GF-D8 (cell line): ENCODE measurements at places on chromosomes 12 and 14.

DNA sequence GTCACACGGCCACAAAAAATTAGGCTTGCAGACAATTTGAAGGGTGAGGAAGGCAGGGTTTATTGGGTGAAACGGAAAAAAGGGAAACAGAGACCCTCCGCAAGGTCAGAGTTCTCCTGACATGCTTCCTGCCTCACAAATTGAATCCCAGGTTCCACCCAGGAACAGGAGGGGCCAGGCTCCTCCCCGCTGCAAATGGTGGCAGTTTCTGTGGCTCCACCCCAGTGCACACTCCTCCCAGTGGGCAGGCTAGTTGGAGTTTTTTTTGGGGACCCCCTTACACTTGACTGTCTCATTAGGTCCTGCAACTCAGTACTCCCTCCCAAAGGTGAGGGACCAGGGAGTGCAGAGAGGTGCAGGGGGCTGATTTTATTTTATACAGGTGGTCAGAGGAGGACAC is 39.4 kb upstream of the PPP1CC start:
- no peak for DNase-seq

DNA sequence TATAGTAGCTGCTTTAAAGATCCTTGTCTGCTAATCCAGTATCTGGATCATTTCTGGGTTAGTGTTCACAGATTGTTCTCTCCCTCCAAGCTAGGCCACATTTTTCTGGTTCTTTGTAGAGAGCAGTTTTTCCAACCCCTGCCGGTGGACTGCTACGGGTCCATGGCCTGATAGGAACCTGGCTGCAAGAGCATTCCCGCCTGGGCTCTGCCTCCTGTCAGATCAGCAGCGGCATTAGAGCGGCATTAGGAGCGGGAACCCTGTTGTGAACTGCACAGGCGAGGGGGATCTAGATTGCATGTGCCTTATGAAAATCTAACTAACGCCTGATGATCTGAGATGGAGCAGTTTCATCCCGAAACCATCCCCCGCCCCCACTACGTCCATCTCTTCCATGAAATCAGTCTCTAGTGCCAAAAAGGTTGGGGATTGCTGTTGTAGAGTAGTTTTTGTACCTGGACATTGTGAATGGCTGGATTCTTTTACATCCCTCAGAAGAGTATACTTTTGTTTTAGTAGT is 50.4 kb downstream of the MYRFL start:
- no peak for DNase-seq

- no peak for DNase-seq
Measured at GRCh38 chr12:84825149-84825548, 87.5 kb downstream of the SLC6A15 start.

DNA sequence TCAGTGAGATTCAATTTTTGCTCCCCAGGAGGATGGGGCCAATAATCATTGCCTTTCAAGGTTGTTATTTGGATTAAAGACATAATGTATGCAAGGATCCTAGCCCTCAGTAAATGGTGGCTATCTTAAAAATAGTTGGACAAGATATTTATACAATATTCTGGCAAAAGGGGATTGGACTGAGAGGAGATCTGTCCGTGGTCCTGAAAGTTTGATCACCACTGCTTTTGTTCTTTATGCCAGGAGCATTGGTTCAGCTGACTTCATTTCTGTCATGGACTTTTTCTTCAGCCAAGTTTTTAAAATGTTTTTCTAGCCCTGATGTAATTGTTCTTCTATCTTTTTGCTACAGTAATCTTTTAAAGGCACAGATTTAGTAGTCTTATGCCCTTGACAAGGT is 70.2 kb upstream of the TCL1A start:
- no peak for DNase-seq

- DNase-seq = peak; percentile 36
Measured at GRCh38 chr12:68559984-68560850, 50.5 kb upstream of the RAP1B start.

- no peak for DNase-seq
Measured at GRCh38 chr14:25477316-25478098, 427.6 kb upstream of the STXBP6 start.

- no peak for DNase-seq
Measured at GRCh38 chr14:33120341-33120740, 181.7 kb downstream of the NPAS3 start.

- DNase-seq = no peak
Measured at GRCh38 chr14:76201162-76201561, 49.4 kb downstream of the GPATCH2L start.

DNA sequence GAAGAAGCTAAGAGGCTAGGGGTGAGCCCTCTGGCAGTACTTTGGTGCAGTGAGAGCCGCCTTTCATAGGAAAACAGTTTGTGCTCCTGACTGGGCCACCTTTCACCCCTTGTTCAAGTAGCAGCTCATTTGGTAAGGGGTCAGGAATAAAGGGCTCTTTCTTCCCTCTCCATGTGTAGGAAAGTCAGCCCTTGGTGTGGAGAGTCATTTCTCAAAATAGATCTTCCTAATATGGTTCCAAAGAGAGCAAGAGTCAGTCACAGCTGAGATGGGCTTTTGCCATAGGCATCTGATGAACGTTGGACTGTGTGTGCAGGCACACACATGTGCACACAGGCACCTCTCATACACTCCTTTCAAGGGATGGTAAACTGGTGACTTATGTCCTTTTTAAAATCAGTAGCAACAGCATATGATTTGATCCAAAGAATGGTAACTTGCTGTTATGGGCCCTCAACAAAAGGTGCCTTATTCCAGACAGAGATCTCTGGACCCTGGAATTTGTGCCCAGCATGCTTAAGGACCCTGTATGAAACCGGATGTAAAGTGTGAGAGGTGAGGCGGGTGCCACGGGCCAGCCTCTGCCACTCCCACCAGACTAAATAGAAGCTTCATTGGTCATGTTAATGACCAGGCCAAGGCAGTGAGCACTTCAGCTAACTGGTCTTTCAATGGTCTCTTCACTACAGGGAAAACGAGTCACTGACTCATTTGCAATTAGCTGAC is 16.7 kb upstream of the RIC8B start:
- DNase-seq = no peak

GRCh38 chr12:25110260-25110659 is 84.7 kb downstream of the DNAI7 start:
- DNase-seq = no peak

GRCh38 chr12:124484526-124484953 is 82.9 kb downstream of the NCOR2 start:
- DNase-seq = no peak

DNA sequence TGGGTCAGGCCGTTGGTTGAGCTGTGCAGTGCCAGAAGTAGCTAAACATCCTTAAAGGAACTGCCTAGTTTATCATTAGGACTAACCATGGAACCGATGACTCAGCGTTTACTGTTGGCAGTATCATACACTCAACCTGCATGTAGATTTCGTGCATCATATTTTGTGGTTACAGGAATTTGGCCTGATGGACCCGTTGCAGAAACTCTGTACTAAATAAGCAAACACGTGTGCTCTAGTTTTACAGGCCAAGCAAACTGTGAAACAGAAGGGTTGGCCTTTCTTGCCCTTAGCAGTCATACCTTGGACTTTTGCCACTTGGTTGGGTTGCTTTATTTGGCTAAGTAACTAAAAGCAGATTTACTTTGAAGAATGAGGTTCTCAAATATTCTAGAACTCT is 35.6 kb downstream of the DGLUCY start:
- DNase-seq = no peak

DNA sequence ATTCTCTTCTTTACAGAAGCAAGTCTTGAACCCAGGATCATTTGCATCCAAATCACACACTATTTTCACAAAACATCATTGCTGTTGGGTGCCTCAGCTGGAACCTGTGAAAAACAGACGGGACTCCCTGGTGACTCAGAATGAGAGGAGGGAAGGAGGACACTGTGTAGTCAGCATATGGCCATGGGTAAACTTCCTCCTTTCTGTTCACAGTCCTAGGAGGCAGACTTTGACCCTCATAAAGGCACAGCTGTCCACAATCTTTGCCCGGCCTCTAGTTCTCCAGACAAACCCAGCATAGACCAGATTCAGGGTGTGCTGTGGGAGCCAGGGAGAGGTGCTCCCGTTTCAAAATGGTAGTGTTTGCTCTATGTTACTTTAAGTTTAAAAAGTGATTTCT is 62.0 kb downstream of the DYRK2 start:
- no peak for DNase-seq

- no peak for DNase-seq
Measured at GRCh38 chr12:86744547-86745212, 488.5 kb upstream of the MGAT4C start.

GRCh38 chr12:14883686-14884085 is 2.0 kb downstream of the MGP start:
- no peak for DNase-seq

GRCh38 chr12:4591180-4591687 is 29.2 kb downstream of the DYRK4 start:
- DNase-seq = no peak

DNA sequence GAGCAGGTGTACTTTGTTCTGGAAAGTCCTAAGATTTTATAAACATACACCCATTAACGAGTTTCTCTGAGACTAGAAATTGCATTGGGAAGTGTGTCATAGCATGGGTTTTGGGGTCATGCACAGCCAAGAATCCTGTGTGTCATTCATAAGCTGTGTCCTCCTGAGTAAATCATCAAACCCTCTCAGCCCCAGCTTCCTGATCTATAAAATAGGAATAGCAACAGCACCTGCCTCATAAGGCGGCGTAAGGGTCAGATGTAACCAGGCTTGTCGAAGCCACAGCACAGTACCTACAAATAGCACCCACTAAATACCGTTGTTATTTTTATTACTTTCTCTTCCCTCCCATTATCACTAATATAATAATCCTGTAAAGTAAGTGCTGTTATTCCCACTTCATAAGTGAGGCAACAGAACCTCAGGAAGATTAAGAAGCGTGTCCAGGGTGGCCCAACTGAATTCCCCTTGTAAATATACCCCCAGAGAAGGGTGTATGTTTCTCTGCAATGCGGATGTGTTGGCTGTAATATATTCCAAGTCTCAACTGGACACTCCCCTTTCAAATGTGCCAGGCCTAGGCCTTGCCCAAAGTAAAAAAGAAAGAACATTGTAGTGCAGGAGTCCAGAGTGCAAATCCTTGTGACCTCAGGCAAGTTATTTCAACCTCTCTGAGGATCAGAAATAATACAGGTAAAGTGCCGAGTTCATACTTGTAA is 188.3 kb upstream of the BCL2L14 start:
- DNase-seq = no peak

- DNase-seq = peak; percentile 6
Measured at GRCh38 chr14:90235179-90235976, 21.0 kb upstream of the PSMC1 start.

GRCh38 chr12:122238861-122239260 is 13.0 kb upstream of the DIABLO start:
- DNase-seq = no peak

DNA sequence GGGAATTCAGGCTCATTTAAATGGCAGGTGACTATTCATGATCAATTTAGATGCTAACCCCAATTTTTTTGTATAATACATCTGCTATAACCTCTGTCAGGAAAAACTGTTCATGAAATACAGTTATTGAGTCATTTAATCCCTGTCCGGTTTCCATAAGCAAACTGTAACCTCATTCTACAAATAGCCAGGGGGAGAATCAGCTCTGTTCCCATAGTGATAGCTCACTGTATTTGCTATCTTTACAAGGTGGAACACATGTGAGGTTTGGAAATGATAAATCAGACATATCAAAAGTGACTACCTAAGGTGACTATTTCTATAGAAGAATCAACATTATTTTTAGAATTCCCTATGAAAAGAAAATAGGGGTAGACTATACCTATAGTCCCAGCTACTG is 38.6 kb upstream of the VPS33A start:
- no peak for DNase-seq

- peak; percentile 65 for DNase-seq
Measured at GRCh38 chr14:22472935-22473854, 115.8 kb downstream of the DAD1 start.

DNA sequence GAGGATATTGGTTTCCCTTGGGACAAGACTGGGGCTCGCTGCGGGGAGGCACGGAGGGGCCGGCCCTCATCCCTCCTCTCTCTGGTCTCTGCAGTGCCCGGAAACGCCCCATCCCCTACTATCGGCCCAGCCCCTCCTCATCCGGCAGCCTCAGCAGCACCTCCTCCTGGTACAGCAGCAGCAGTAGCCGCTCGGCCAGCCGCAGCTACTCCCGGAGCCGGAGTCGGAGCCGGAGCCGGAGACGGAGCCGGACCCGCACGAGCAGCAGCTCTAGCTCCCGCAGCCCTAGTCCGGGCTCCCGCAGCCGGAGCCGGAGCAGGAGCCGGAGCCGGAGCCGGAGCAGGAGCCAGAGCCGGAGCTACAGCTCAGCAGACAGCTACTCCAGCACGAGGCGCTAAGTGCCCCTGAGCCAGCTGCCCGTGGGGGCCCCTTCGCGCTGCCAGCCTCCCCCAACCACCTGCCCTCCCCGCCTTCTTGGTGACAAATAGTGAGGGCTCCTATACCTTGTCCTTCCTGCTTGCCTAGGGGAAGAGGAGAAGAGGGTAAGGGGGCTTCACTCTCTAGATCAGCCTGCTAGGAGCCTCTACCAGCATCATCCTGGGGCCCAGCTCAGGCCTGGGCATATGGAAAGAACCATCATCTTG is 22.2 kb upstream of the HSPB8 start:
- DNase-seq = no peak

DNA sequence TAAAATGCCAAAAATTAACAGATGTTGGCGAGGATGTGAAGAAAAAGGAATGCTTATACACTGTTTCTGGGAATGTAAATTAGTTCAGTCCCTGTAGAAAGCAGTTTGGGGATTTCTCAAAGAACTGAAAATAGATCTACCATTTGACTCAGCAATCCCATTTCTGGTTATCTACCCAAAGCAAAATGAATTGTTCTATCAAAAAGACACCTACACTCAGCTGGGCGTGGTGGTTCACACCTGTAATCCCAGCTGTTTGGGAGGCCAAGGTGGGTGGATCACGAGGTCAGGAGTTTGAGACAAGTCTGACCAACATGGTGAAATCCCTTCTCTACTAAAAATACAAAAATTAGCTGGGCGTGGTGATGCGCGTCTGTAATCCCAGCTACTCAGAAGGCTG is 279.3 kb upstream of the PDE3A start:
- no peak for DNase-seq

DNA sequence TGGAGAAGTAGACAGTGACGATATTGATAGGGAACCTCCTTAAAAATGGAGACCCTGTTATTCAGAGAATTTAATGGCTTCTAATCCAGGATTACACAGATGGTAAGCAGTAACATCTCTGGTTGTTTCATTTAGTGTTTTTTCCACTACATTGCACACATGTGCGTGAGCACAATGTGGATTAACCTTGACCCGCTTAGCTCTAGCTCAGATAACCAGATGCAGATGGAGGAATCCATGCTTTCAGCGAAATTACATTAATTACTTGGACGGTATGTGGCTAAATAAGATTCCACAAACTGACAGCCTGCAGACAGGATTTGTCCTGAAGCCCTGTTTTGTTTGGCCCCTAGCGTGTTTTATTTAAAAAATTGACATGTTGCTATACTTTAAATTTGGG is 378.4 kb downstream of the CCDC91 start:
- DNase-seq = no peak

DNA sequence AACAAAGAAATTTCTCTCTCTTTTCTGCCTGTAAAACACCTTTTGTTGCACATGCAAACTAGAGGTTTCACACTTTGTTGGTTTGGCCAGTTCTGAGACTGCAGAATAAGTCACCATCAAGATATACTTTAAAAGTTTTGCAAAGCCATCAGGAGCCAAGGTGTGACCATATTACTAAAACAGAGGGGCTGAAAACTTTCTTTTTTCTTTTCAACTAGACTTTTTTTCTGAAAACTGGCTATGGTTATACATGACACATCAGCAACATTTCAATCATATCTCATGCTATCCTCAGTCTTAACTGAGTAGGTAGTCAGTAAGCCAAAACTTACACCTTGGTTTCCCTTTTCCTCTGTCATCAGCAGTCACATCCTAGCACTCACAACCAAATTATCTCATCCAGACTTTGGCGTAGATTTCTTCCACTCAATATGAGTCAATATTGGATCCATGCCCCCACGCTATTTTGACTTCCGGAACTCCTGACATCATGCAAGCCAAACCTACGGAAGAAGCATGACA is 4.1 kb upstream of the IFNG start:
- no peak for DNase-seq
